A549 (cell line): ENCODE measurements at places on chromosomes 1 and 21. TPM values are rescaled to one million over a fixed set of nuclear protein-coding genes. Genes with fewer than 3 reads are reported as not detected.

DNA sequence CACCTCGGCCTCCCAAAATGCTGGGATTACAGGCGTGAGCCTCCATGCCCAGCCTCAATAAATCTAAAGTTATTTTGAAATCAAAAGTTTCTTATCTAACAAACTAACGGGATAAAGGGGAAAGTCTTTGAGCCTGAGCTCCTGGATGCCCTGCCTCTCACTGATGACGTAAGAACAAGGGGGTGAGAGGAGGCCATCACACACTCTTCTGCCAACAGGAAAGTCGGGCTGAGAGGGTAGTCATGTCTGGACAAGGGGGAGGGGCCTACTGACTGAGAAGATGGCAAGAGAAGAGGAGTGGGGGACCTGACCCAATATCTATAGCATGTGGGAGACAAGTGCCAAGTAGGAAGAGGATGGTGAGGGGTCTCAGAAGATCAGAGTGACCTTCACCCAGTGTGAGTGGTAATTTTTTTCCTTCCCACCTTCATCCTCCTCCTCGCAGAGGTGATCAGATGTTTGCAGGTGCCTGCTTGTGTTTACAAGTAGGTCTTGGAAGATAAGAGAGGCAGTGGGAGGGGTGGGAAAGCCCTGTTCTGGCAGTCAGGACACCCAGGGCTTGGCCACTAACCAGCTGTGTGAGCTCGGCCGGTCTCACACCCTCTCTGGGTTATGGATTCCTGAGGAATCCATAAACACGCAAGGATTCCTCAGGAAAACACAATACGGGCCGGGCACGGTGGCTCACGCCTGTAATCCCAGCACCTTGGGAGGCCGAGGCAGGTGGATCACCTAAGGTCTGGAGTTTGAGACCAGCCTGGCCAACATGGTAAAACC is 9.6 kb downstream of the UQCRHL start:
- DNase-seq, result peak; percentile 72

- DNase-seq, result no peak
Observed at GRCh38 chr1:87603626-87604025, 274.9 kb downstream of the LMO4 start.

GRCh38 chr21:32844653-32845436 is 73.3 kb upstream of the PAXBP1 start:
- peak; percentile 40 for DNase-seq

GRCh38 chr1:172298141-172298540 is 122.3 kb upstream of the C1orf105 start:
- no peak for DNase-seq

DNA sequence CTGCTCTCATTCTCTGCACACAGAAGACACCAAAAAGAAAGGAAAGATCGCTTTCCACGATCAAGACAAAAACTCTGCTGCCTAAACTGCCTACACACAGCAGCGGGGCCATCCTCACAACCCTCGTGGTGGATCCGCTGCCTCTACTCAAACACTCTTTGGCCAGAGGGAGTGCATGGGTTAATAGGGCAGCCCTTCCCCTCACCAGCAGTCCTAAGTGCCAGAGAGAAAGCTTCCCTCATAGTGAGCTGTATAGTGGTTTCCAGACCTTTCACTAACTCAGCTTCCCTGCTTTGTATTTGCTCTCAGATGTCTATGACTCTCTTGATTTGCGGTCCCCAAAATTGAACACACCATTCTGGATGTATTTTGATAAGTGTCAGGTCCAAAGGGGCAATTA is 30.9 kb downstream of the GPR161 start:
- DNase-seq, result no peak

The RSPH1 gene
- 0.66 to 0.87 TPM (median 0.85 TPM) in 3 replicates for polyA plus RNA-seq
